ENCODE measurements at places on chromosomes 6 and 20.

DNA sequence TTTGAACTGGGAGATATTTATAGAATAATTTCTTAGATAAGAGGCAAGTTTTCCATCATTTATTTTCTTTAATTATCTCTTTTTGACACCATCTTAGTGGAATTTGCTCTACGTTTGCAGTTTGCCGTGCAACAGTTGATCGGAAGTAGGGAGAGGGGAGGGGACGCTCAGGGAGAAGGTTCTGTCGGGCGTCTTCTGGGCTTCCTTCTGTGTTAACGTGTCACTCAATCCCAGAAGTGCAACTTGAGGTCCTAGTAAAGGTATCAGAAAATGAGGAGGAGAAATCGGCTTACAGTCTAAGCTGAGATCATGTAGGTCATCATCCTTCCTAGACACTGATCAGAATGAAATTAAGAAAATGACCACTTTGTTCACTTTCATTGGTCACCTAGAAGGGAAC, 149.0 kb upstream of the SNX9 start:
- no peak for DNase-seq

GRCh38 chr6:7960848-7961247, 50.3 kb upstream of the TXNDC5 start:
- DNase-seq, result no peak

- no peak for DNase-seq
Measured at GRCh38 chr6:129454488-129454887, 255.5 kb downstream of the ARHGAP18 start.

DNA sequence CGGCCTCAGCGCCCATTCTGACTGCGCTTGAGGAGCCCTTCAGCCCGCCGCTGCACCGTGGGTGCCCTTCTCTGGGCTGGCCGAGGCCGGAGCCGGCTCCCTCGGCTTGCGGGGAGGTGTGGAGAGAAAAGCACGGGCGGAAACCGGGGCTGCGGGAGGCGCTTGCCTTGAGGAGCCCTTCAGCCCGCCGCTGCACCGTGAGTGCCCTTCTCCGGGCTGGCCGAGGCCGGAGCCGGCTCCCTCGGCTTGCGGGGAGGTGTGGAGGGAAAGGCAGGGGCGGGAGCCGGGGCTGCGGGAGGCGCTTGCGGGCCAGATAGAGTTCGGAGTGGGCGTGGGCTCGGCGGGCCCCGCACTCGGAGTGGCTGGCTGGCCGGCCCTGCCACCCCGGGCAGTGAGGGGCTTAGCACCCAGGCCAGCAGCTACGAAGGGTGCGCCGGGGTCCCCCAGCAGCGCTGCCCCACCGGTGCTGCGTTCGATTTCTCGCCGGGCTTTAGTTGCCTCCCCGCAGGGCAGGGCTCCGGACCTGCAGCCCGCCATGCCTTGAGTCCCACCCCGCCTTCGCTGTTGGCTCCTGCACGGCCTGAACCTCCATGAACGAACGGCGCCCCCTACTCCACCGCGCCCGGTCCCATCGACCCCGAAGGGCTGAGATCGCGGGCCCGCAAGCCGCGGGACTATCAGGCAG, 45.7 kb upstream of the MCUR1 start:
- peak; percentile 65 for DNase-seq
